RCC 7860 (cell line): ENCODE measurements at places on chromosomes 2 and 18.

DNA sequence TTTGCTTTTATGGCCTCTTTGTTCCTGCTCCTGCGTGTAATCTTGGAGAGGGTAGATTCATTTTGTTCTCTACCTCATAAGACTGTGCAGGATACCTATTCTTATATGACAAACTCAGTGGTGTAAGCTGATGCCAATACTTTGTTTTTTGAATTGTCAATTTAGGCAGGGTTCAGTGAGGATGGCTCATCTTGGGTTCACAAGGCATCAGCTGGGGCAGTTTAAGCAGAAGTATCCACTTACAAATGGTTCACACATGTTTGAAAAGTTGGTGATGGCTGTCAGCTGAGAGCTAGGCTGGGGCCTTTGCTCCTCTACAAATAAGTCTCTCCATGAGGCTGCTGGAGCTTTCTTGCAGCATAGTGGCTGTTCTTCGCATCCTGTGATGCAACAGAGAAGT is 920.6 kb upstream of the PIK3C3 start:
- DNase-seq, result no peak

DNA sequence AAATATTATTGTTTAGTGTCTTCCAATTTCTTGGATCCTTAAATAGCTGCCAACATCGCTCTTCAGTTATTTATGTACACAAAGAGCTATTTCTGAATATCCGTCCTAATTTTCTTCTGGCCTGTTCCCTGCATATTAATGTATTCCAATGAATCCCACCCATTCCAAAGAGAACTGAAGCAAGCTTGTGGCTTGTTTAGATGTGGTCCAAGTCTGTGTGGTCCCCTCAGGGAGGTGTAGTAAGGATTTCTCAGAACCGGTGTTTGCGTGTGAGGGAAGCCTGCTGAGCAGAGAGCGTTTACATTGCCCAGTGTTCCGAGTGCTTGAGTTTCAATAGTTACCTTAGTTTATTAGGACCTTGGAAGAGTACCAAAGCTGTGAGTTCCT is 25.1 kb upstream of the IL1R1 start:
- DNase-seq, result no peak

- DNase-seq, result no peak
Measured at GRCh38 chr2:177195194-177195593, 17.4 kb upstream of the HNRNPA3 start.

GRCh38 chr18:70454704-70455322 is 166.0 kb downstream of the SOCS6 start:
- peak; percentile 37 for DNase-seq

- no peak for DNase-seq
Measured at GRCh38 chr18:48784656-48785055, 166.1 kb downstream of the SMAD7 start.

DNA sequence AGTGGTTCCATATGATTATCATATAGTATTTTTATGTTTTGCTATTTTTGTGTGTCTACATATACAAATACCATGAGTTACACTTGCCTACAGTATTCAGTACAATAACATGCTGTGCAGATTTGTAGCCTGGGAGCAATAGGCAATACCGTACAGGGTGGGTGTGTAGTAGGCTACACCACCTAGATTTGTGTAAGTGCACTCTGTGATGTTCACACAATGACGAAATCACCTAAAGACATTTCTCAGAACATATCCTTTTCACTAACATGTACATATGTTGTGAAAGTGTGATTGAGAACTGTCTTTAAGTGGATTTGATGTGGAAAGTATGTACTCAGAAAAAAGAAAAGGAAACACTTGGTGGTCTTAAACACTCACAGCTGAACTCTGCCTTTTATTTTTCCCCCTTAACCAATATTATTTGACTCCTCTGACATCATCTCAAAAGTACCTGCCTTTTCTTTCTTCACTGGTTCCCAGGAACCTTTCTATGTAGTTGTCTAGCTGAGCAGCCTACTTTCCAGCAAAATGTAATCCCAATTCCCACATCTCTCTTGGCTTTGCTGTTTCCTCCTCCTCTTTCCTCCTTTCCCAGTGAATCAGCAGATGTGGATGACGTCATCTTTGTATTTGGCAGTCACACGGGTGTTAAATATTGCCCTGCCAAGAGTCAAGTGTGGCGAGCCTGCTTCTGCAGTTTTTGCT is 47.7 kb downstream of the OSBPL6 start:
- DNase-seq, result peak; percentile 71

DNA sequence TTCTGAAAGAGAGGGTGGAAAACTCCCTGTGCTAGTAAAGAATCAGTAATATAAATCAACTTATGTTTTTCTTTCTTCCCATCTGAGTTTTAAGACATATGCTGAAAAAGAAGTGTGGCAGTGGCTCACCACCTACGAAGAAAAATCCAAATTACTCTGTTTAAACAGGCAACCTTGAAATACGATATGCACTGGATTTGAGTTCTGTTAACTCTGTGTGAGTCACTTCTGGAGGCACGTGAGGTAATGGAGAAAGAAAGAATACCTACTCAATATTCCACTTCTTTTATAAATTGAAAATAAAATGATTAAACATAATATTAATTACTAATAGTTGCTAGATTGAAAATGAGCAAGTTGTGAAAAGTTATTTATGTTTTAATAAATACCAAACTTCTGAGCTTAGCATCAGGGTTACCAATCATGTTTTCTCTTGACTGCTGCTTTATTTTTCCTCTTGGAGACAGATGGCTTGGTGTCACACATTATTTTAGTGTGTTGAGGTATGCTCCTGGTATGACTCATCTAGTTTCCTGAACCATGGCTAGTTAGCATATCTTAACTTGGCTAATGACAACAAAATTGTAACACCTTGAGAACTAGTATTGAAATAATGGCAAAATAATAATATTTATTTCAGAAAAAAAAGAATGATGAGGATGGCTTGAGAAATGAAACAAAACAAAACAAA is 1705.5 kb upstream of the PIK3C3 start:
- DNase-seq, result no peak

GRCh38 chr18:32258558-32259204 is 68.8 kb downstream of the MEP1B start:
- DNase-seq, result no peak

GRCh38 chr2:20173496-20174402 is 51.2 kb downstream of the SDC1 start:
- no peak for DNase-seq

GRCh38 chr2:217206016-217206725 is 346.3 kb upstream of the TNP1 start:
- DNase-seq, result no peak

DNA sequence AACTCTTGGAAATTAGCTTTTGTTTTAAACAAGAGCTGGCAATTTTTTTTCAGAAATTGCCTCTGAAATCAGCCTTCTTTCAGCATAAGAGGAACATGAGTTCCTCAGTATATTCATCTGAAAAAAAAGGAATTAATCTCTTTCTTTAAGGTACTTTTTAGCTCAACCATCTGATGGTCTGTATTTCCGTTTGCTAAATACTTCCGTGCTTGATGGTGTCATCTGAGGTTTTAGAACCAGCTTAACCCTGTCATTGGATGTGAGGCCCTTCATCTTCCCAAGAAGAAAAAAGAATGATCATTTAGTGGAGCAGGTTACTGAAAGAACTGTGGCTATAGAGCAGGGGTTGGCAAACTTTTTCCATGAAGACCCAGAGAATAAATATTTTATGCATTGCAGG is 175.0 kb downstream of the TRABD2A start:
- no peak for DNase-seq

DNA sequence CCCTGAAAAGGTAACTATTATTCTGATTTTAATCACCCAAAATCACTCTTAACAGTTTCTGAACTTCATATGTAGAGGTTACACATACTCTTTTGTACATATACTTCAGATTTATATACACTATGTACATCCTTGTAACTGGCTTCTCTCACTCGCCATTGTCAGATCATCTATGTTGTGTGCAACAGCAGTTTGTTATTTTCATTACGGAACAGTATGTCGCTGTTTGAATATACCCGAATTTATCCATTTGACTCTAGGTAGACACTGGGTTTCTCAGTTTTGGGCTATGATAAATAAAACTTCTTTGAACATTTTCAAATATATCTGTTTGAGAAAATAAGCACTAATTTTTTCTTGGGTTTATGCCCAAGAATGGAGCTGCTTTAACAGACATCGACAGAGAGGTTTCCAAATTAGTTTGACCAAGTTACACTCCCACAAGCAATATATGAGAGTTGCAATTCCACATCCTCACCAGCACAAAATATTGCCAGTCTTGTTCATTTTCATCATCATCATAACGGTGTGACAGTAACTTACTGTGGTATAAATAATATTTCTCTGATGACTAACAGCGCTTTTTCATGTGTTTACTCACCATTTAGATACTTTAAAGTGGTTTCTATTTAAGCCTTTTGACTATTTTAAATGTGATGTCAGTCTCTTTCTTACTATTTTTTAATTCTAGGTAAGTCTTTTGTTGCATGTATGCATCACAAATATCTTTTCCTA is 80.9 kb downstream of the SMC6 start:
- DNase-seq, result peak; percentile 14

GRCh38 chr18:49016648-49017539 is 66.1 kb upstream of the SMAD7 start:
- DNase-seq, result peak; percentile 94

DNA sequence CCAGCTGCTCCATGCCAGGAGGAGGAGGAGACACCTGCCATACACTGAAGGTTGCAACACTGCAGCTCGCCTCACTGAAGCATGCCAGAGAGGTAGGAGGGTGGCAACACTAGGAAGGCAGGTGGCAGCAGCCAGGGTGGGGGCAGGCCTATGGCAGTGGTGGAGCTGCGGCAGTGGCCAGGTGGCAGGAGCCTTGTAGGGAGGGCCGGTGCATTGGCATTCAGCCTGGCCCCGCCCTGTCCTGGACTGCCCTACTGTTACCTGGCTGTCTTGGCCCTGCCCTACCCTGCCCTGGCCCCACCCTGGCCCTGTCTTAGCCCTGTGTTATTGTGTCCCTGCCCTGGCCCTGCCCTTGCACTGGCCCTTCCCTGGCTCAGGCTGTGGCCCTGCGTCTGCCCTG is 7.4 kb upstream of the ANKRD62 start:
- DNase-seq, result no peak

- no peak for DNase-seq
Measured at GRCh38 chr2:145021962-145022665, 502.2 kb upstream of the ZEB2 start.

DNA sequence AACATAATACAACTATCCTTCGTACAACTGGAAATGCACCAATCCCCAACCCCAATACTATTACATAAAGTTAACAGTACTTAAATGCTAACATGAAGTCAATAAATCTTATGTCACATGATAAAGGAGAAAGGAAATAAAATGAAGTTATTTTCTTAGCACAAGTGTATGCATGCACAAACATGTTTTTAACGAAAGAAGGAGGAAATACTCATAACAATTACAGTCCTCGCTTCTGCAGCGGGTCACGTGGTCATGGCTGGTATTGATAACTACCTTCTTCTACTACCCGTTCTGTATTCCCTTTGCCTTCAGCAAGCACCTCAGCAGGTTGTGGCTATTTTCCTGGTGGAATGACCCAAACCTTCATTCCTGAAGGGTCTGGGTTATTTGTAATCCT is 51.7 kb downstream of the PSMG2 start:
- no peak for DNase-seq

- no peak for DNase-seq
Measured at GRCh38 chr2:215887303-215887702, 126.0 kb downstream of the MREG start.

DNA sequence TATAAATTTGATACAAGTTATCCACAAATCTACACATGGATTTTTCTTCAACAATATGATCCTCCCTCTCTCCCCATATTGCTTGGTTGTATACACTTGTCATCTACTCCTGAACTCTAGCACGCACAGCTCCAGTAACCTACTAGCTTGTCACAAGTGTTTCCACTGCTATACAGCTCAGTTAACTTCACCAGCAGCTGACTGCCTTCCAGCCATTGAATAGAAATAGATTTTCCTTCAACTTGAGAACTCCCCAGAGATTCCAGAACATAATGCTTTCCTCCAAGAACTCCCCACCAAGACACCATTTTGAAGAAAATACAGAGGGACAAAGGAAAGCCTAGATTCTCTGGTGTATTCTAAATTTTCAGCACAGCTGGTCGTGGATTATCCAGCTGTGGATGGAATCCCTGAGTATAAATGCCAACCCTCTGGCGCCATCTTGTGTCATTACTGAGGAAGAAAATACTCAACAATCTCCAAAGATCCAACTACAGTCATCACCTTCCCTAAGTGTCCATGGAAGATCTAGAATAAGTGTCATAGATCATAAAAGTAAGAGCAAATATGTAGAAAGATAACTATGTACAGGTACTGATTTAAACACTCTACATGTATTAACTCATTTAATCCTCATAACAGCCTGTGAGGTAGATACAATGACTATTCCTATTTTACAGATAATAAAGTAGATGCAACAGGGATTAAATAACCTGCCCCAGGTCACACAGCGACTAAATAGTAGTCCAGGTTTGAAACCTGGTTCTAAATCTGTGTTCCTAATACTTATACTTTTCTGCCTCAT is 156.7 kb downstream of the ARHGAP28 start:
- DNase-seq, result peak; percentile 45

- DNase-seq, result no peak
Measured at GRCh38 chr2:46200100-46200690, 97.0 kb upstream of the EPAS1 start.

DNA sequence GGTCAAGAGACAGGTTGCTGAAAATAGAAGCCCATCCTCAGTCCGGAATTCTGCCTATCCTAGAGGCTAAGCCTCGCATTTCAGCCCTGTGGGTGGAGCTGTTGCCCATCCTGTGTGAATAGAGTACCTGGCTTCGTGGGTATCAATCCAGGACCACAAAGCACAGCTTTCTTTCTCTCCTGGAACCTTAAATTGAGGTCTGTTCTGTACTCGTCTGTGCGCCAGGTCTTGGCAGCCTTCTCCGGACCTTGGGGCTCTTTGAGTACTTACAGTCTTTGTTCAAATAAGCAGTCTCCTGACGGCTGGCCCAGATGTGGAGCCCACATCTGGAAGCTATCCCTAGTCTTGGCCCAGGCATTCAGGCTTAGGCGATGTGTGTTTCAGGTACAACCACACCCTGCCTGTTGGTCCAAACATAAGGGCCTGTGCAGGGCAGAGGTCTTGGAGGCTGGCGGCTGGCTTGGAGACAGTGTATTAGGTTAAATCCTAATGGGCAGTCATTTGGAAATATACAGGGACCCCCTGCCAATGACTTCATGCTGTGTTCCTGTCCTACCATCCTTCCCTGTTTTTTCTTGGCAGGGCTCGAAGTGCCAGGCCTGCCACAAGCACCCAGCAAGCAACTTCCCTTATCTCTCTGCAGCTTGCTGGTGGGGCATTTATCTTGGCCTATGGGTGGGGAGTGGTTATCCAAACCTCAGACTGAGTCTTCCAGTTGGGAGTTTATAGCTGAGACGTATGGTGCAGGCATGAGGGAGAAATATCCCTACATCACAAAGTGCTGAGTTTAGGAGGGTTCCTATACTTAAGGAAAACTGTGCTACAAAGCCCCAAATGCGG is 294.1 kb downstream of the BCL2 start:
- DNase-seq, result no peak

- peak; percentile 37 for DNase-seq
Measured at GRCh38 chr2:74584088-74584645, 29.6 kb downstream of the DOK1 start.
